Caco-2 (cell line): ENCODE measurements at places on chromosomes 2 and 18. TPM values are rescaled to one million over a fixed set of nuclear protein-coding genes. Genes with fewer than 3 reads are reported as not detected.

DNA sequence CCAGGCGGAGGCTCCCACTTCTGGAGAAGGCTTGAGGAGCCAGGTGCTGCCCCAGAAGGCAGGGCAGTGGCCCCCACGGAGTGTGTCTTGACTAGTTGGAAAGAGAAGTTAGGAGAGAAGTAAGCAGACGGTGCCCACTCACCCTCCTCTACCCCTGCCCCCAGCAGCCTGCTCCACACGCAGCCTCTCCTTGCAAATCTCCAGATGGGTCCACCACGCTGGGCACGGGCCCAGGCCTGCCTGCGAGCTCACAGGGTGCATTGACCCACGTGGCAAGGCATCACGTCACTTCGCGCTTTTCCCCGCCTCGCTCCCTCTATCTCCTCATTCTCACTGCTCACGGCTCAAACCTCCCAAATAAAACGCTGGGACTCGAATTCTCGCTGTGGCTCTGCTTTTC is 71.8 kb upstream of the RAB12 start:
- H3K4me1 ChIP-seq: no peaks in the 10 kb centered on the region
- H3K27ac ChIP-seq: no peak overlapping the region
- H3K27me3 ChIP-seq: no peaks in the 10 kb centered on the region
- H3K4me3 ChIP-seq: no peak overlapping the region
- no peaks in the 10 kb centered on the region for H3K36me3 ChIP-seq

DNA sequence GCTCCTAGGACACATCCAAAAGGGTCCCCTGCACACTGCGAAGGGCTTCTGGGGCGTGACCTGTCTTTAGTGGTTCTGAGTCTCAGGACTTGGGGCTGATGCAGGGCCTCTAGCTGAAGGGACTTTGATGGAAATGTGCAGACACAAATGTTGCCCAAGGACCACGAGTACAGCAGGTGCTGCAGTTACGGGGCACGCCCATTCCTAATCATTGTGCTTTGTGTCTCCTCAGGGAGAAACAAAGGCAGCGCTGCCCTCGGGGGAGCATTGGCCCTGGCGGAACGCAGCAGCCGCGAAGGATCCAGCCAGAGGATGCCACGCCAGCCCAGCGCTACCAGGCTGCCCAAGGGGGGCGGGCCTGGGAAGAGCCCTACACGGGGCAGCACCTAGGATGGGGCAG is 8.0 kb downstream of the TUBA3E start:
- H3K4me1 ChIP-seq: peaks cover 8% of the 10 kb centered on the region; the same call in 1 of the 2 replicates
- H3K4me3 ChIP-seq: no peak overlapping the region
- DNase-seq: no peak
- no peaks in the 10 kb centered on the region for H3K27me3 ChIP-seq
- no peak overlapping the region for H3K27ac ChIP-seq
- no peaks in the 10 kb centered on the region for H3K36me3 ChIP-seq

GRCh38 chr2:53640466-53640865 is 127.1 kb upstream of the CHAC2 start:
- no peaks in the 10 kb centered on the region for H3K27me3 ChIP-seq
- no peaks in the 10 kb centered on the region for H3K4me1 ChIP-seq
- H3K36me3 ChIP-seq: no peaks in the 10 kb centered on the region
- no peak overlapping the region for H3K27ac ChIP-seq
- no peak overlapping the region for H3K4me3 ChIP-seq
- no peak for DNase-seq

DNA sequence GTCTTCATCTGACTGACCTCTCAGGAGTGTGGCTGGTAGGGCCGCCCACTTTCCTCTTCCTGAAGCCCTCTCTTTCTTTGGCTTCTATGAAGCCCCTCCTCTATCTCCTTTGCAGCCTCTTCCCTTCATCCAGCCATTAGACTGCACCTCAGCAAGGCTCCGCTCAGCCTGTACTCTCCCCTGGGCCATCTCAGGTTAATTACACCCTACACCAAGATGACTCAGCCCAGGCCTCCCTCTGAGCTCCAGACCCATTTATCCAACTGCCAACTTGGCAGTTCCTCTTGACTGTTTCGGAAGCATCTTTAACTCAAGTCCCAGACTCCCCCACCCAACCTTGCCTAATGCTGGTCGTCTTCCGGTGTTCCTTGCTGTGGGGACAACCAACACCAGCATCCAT is 5.8 kb upstream of the WNT6 start:
- H3K4me3 ChIP-seq: no peak overlapping the region
- H3K4me1 ChIP-seq: peaks cover 32% of the 10 kb centered on the region
- no peak for DNase-seq
- H3K27ac ChIP-seq: no peak overlapping the region
- H3K27me3 ChIP-seq: peaks cover 2% of the 10 kb centered on the region; the same call in 1 of the 2 replicates
- no peaks in the 10 kb centered on the region for H3K36me3 ChIP-seq

The SERPINB10 gene
- total RNA-seq: not detected in 2 replicates

The CXCR2 gene
- total RNA-seq: not detected in 2 replicates

The CPO gene
- total RNA-seq: not detected in 2 replicates
